ENCODE measurements at places on chromosomes 6 and 20. TPM values are rescaled to one million over a fixed set of nuclear protein-coding genes. Genes with fewer than 3 reads are reported as not detected.

Gene LY6G6F
- total RNA-seq, result not detected

Gene DSN1
- total RNA-seq, result 31.9 TPM

DNA sequence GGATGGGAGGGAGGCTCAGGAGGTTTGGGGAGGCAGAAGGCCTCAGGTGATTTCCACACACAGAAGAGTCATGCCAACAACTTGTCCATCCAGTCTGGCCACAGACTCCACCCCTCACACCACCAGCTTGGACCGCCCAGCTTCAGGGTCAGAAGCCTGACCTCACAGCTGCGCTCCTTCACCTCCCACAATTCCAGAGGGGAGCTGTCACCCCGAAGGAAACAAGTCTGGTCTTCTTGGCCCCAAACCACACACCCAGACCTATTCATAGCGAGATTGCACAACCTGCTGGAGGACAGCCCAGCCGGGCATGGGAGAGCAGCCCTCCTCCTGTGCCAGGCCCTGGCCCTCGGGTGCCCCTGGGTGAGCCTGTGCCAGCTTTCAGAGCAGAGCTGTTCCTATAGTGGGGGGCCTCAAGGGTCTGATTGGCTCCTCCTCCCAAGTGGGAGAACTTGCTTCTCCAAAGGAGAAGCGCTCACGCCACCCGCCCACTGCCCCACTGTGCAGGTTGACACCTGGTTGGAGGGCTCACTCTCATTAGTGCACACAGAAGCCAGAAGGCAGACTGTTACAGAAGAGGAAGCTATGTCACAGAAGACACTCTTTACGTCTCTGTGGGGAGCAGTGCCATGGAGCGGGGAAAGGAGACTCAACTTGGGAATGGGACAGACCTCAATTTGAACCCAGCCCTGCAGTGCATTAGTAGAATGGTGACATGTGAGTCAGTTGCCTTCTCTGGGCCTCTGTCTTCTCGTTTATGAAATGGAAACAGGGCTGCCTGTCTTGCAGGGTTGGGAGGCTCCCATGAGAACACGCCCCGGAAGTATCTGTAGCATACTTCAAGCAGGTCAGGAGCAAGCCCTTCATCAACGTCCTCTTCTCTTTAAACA, 128.8 kb downstream of the FOXO3 start:
- DNase-seq, result no peak

DNA sequence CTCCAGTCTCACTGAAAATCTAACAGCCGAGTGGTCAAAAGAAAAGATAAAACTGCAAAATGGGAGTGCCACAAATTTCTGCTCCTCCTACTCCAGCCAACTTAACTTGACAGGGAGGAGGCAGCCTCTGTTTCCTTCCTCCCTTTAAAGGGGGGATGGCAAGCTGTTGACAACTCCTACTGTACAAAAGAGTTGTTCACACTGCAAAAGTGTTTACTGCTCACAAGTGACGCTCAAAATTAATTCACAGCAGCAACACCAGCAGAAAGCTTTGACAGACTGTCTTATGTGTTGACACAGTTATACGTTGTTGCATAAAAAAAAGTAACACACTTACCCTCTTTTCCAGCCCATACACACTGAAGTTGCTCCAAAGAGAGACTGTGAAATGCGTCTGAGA, 169.8 kb downstream of the BACH2 start:
- no peak for DNase-seq

- no peak for DNase-seq
These were observed 461.3 kb downstream of the KIF16B start for GRCh38 chr20:16111852-16112412.

GRCh38 chr20:49475292-49476015, 7.0 kb downstream of the KCNB1 start:
- no peak for DNase-seq

GRCh38 chr6:138577151-138577915, 78.0 kb upstream of the NHSL1 start:
- no peak for DNase-seq

DNA sequence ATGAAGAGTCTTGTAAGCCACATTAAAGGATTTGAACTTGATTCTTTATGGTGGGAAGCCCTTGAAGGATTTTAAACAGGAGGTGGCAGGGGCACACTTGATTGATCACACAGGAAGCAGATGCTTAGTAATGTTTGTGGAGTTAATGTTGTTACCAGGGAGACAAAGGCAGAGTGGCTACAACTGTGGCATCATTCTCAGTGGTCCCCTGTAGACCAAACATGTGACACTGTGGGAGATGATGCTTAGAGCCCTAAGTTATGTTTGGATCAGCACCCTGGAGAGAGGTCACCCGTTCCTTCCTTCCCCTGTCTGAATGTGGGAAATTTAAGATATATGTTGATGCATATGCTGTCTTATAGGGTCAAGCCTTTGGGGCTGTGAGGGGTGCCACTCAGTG, 53.2 kb downstream of the EIF2S2 start:
- no peak for DNase-seq

GRCh38 chr6:47206626-47207025, 103.1 kb downstream of the TNFRSF21 start:
- no peak for DNase-seq

GRCh38 chr6:53466257-53466656, 78.6 kb downstream of the GCLC start:
- no peak for DNase-seq
